ENCODE measurements at places on chromosomes 2 and 18. TPM values are rescaled to one million over a fixed set of nuclear protein-coding genes. Genes with fewer than 3 reads are reported as not detected.

DNA sequence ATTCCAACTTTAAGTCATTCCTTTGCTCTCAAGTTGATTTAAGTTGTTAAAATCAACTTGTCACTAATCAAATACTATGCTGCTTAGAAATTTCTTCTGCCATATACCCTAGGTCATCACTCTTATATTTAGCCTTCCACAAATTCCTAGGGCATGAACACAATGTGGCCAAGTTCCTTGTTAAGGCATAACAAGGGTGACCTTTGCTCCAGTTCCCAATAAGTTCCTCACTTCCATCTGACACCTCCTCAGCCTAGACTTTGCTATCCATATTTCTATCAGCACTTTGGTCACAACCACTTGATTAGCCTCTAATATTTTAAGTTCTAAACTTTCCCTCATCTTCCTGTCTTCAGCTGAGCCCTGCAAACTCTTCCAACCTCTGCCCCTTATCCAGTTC lies 9.9 kb upstream of the TMEM37 start:
- DNase-seq = no peak

DNA sequence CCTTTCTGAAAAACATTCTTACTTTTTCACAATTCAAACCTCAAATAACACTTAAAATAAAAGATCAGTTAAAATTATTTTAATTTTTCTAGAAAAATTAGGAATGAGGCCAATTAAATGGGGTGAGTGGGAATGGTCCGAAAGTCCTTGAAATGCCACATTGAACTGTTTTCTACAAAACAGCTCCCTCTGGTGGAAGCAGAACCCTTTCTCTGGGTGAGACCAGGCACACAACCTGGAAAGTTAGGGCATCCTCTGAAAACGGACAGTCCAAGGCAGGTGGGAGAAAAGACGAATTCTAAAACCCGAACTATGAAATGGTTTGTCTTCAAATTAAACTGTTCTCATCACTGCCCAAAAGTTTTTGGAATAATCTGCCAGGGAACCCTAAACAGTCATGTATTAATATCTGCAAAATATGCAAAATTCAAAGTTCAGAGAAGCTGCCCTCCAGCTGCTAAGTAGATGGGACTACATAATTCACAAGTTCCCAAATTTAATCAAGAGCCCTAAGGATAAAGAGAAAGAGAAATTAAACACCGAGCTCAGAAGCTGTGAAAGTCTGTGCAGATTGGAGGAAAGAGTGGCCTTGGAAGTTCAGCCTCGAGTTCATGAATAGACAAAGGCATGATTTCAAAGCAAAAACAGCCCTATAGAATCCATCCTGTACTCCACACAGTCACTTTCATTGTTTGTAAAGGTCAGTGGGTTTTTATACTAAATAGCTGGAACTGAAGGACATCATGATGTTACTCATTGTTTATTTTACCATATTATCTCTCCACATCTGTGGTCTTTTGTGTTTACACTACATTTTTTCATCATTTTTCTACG lies 108.3 kb downstream of the PIEZO2 start:
- DNase-seq = peak; percentile 3

The ZDBF2 gene
- 9.3 TPM for total RNA-seq

The VIT gene
- not detected for total RNA-seq

DNA sequence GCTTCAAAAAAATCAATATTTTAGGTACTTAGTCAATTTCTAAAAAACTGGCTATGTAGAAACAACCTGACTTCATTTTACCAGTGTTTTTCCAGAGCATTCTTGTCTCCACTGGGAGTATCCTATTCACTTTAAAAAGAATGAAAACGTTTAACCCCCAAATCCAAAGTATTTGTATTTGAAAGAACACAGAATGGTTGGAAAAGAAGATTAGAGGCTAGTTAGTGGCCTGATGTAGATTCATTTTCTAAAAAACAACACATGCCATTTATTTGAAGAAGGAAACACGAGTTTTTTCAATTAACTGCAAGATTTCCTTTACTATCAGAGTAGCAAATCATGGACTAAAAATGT lies 74.6 kb downstream of the PLEKHM3 start:
- DNase-seq = no peak

- DNase-seq = no peak
Measured at GRCh38 chr2:109423556-109424359, 190.0 kb downstream of the SEPTIN10 start.

GRCh38 chr18:40120356-40120755 lies 1834.7 kb upstream of the PIK3C3 start:
- no peak for DNase-seq

GRCh38 chr2:141468761-141469160 lies 662.1 kb downstream of the LRP1B start:
- DNase-seq = no peak

- peak; percentile 27 for DNase-seq
Measured at GRCh38 chr2:74052732-74053710, 68.3 kb downstream of the TET3 start.

GRCh38 chr2:146986161-146986560 lies 858.7 kb upstream of the ACVR2A start:
- no peak for DNase-seq

- no peak for DNase-seq
Measured at GRCh38 chr2:15176604-15177003, 384.5 kb downstream of the NBAS start.

DNA sequence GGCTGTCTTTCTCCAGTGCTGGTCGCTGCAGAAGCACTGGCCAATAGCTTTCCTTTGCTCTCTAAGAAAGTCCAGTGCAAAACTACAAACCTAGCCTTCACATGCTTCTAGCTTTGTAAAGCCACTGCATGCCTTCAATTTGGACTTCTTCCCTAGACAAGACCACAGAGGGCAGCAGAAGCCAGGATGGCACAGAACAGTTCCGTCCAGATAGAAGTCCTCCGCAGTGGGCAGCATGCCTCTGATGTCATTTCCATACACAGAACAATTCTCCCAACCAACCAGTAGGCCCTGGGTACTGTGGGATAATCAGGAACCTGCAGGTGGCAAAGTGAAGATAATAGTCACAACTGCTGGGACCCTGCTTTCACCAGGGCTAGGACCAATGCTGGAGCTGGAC lies 3.3 kb downstream of the ST6GAL2 start:
- no peak for DNase-seq

- DNase-seq = no peak
Measured at GRCh38 chr2:23776021-23776420, 150.9 kb downstream of the ATAD2B start.

DNA sequence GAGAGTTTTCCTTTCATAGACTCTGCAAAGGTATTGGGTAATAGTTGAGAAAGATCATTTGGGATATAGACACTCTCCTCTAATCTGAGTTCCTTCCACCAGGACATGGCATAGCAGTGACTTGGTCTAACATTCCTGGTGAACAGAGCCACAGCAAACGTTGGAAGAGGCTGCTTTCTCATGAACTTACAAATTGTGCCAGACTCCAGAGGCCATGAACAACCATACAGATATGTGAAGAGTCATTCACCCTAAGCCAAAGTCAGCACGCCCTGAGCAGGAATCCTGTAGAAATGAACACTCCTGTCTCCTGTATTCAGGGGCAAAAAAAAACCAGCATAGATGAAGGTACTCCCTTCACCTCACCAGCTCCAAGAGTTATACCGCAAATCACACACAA lies 152.8 kb downstream of the TMEM18 start:
- DNase-seq = no peak

- no peak for DNase-seq
Measured at GRCh38 chr2:9634133-9634532, 3.3 kb upstream of the YWHAQ start.

DNA sequence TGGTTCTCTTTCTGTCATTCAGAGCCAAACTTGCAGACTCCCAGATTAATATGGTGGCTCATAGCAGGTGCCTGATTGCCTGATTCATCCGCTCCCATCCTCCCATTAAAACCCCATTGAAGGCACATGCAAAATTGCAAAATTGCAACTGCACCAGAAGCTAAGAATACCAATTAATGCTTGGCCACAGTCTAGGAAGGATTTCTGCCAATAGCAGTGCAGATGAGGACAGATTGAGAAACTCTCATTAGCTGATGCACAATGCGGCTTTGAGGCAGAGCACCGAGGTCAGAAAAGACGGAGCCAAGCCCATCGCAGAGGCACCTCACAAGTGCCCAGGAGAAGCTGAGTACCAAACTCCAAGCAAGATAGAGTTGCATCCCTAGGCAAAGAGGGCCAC lies 172.8 kb downstream of the ARL4C start:
- DNase-seq = no peak

GRCh38 chr18:35502052-35502451 lies 4.3 kb upstream of the INO80C start:
- no peak for DNase-seq

The C2orf81 gene
- 1.9 TPM for total RNA-seq

- no peak for DNase-seq
Measured at GRCh38 chr2:653645-654425, 23.4 kb downstream of the TMEM18 start.

- no peak for DNase-seq
Measured at GRCh38 chr2:41909584-41909983, 138.2 kb upstream of the PKDCC start.

- DNase-seq = no peak
Measured at GRCh38 chr2:144830543-144830942, 310.6 kb upstream of the ZEB2 start.

DNA sequence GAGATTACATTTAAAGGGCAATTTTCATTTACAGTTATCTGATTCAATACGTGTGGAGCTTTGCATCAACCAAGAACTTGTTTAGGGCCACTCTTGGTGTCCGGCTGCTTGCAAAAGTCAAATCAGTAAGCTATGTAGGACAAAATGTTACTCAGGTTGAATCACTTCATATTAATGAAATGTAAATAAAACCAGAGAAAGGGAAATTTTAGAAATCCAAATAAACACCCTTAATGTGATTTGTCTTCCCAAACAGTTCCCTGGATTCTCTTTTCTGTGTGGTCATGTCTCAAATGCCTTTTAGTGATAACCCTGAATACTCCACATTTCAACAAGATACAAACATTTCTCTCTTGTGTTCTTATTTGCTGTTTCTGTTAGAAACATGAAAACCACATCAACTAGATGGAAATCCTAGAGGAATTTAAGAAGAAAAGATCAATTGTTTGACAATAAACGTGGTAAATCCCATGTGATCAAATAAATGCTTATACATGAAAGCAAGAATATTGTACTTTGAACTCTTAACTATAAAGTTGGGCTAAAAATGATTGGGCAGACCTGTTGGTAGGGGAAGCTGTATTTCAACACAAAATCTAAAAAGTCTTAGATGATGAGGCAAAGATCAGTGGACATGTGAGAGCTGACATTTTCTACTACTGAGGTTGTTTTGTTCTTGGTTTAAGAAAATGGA lies 101.3 kb downstream of the CDC42EP3 start:
- no peak for DNase-seq

DNA sequence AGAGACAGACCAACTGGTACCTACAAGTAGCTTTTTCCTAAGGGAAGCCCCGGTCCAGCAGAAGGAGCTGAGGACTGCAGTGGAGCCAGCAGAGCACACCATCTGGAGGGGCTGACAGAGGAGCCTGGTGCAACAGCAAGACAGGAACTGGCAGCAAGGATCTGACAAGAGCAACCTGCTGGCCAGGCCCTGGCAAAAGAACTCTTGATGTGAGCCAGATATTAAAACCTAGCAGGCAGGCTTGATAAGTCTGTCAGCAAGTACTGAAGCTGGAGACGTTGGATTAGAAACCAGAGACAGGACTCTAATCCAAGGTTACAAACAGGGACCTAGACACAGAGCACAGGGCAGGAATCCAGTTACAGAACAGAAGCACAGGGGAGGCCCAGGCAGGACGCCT lies 260.7 kb upstream of the MGAT5 start:
- DNase-seq = no peak

DNA sequence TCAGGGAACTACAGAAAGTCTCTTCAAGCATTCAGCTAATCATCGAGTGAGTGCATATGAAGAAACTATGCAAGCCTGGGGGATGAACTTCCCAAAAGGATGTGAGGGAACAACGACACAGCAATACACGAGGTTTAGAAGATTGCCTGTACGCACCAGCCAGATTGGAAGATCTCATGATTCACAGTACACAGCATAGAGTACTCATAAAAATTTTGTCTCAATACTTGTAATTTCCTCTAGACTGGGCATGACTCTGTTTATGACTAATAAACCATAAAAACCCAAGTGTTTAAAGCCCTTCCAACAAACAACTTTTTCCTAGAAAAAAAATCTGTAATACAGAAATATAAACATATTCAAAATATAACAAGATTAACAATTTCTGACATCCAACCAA lies 279.7 kb downstream of the KCNJ3 start:
- no peak for DNase-seq

GRCh38 chr2:23788100-23788499 lies 138.8 kb downstream of the ATAD2B start:
- DNase-seq = peak; percentile 6

The DSG4 gene
- total RNA-seq = not detected

The ZBTB14 gene
- 19.5 TPM for total RNA-seq
